ENCODE measurements at places on chromosomes 1 and 21.

- DNase-seq = no peak
Measured at GRCh38 chr1:3504151-3504821, 49.8 kb downstream of the ARHGEF16 start.

- no peak for DNase-seq
Measured at GRCh38 chr1:64173336-64173940, 30.0 kb upstream of the UBE2U start.

GRCh38 chr21:42164818-42165217, 54.1 kb upstream of the ABCG1 start:
- no peak for DNase-seq

GRCh38 chr1:77188770-77189169, 30.5 kb downstream of the PIGK start:
- DNase-seq = no peak

DNA sequence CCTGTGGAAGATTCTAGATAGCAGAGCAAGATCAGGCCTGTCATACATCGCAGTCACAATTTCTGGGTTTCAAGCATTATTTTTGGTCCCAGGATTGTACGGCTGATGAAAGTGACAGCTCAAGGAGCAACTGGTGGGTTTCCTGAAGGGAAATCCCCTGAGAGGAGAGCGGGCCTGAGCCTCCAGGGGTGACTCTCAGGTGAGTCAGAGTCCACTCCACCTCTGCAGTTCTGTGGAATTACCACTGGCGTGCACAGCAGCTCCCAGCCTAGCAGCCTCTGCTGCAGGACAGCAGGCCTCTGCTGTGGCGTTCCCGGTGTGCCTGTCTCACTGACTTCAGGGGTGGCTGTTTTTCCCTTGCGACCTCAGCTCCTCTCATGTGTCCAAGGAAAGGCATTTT, 24.4 kb downstream of the SLC66A1 start:
- no peak for DNase-seq

- no peak for DNase-seq
Measured at GRCh38 chr1:36390411-36390810, 4.7 kb upstream of the STK40 start.

DNA sequence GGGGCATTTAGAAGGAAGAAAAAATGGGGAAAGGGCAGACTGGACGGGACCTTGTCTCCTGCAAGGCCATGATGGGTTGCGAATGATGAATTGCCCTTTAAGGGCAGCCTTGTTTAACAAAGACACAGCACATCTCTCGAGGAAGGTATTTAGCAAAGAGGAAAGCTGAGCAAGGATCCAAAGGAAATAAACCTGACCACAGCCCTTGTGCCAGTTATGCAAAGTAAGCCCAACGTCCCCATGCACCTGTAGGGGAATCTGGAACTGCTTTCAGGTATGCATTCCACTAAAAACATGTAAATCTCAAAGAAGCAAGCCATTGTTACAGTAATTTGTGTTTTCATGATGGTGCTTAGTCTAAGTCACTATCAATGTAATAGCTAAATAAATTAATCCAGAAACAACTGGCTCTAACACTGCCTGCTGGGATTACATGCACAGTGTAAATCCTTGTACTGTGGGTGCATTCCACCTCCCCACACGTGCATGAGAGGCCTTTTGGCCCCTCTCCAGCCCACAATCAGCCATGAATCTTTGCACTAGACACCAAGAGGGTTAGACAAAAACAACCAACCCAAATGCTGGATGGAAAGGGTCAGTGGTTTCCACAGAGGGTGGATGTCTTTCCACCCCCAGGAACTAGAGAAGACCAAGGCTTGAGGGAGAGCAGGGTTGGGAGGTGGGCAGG, 228.8 kb upstream of the KAZN start:
- DNase-seq = no peak

- peak; percentile 24 for DNase-seq
Measured at GRCh38 chr1:161510477-161510876, 5.2 kb downstream of the FCGR2A start.

- DNase-seq = no peak
Measured at GRCh38 chr1:40183055-40183710, 22.0 kb downstream of the RLF start.

DNA sequence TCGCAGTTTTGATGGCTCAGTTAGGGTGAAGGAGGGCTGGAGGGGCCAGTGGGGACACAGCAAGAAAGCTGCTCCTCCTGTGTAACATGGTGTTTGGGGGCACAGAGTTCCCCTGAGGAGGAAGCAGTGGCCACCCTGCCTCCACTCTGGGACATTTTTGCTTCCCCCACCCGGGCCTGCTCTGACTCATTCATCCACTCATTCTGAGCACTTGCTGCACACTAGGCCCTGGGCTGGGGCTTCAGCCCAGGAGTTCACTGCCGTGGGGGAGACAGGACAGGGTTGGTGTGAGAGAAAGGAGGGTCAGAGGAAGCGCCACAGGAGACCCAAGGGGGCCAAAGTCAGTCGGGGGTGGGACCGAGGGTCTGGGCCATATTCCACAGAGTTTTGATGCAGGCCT, 41.4 kb upstream of the ACOT11 start:
- DNase-seq = no peak

GRCh38 chr1:114290341-114290740, 136.7 kb upstream of the SYT6 start:
- no peak for DNase-seq

- DNase-seq = no peak
Measured at GRCh38 chr1:61055110-61055614, 27.2 kb upstream of the NFIA start.

GRCh38 chr1:160062230-160062532, 7.8 kb downstream of the KCNJ10 start:
- no peak for DNase-seq

- no peak for DNase-seq
Measured at GRCh38 chr1:172928412-172928811, 122.3 kb downstream of the TNFSF18 start.

DNA sequence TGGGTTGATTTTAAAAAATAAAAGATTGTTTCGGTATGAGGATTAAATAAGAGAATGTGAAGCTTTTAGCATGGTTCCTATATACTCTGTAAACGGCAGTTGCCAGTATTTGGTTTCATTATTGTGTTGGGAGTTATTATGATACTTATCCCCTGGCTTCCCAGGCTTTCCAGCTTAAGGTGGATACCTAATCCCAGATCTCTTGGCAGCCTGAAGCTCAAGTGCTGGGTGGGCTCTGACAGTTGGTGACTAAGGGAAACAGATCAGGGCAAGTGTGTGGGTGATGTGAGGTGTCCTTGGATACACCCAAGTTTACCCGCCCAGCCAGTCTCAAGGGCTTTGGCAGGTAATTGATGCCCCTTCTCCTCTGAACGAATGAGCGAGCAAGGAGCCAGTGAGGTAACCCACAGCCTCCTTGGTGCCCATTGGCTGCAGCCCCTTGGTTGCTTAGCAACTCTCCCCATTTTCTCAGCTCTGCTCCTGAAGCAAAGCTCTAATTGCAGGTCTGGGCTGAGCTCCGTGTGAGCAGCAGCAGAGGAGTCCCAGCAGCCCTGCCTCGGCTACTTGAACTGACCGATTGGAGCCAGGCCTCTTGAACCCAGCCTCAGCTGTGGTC, 6.1 kb downstream of the IPO13 start:
- DNase-seq = no peak

GRCh38 chr1:204278958-204279357, 65.2 kb upstream of the GOLT1A start:
- DNase-seq = no peak

DNA sequence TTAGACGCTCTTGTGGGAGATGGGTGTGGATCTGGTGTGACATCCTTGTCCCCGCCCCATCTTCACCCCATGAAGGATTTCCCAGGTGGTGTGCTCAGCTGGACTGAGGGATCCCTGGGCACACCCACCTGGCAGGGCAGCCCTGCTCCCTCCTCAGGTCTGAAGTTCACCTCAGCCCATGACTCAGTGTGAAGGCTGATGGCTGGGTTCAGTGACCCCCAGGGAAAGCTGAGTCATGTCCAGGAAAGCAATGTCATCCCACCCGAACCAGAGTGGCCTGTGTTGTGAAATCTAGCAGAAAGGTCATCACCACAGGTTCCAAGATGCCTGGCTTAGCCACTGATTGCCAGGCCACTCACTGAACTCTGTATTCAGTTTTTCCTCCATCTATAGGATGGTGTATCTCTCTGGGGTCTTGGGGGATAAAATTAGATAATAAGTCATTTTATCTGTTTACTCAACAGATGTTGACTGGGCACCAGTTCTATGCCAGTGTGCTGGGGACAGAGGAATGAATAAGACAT, 97.7 kb upstream of the JUN start:
- no peak for DNase-seq

GRCh38 chr1:55481634-55482033, 266.5 kb upstream of the USP24 start:
- no peak for DNase-seq

DNA sequence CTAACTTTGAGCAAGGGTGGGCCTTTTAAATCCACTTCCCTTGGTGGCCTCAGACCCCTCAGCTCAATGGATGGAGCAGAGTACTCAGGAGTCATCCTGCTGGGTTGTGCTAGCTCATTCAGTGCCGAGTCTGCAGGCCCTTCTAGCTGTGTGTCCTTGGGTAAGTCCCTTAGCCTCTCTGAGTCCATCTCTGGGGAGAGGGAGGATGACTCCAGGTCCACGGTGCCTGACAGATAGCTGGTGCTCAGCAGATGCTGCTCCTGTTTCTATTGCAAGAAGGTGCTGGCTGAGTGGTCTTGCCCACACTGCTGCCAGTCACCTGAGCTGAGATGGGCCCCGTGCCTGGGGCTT, 11.0 kb downstream of the LDLRAP1 start:
- no peak for DNase-seq

DNA sequence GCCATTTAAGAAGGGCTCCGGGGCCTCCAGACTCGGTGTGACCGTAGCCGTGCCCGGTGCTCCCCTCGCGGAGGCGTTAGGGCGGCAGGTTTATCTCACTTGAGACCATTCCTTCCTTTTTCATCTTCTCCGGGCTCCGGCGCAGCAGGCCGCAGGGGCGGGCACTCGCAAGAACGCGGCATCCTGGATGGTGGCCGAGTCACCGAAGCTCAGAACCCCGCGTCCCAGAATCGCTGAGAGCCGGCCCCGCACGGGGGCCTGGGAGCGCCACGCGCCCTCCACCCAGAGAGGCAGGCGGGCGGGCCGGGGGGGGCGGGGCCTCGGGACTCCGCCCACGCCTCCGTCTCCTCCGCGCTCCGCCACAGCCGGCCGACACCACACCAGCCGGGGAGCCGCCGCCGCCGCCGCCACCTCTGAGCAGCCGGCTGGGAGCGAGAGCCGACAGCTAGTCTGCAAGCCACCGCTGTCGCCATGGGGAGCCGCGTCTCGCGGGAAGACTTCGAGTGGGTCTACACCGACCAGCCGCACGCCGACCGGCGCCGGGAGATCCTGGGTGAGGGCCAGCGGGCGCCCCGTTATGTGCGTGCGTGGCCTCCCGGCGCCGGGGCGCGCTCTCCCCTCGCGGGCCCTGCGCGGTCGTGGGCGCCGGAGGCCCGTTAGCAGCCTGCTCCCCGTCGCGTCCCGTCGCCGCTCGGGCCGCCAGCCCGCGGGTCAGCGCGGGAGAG, at the start of gene DEGS1:
Gene DEGS1 (plus strand): TSS at position 375 of the 725 bp plus-strand sequence. CDS start 97 bp downstream, at position 472.
- DNase-seq = peak; percentile 87

DNA sequence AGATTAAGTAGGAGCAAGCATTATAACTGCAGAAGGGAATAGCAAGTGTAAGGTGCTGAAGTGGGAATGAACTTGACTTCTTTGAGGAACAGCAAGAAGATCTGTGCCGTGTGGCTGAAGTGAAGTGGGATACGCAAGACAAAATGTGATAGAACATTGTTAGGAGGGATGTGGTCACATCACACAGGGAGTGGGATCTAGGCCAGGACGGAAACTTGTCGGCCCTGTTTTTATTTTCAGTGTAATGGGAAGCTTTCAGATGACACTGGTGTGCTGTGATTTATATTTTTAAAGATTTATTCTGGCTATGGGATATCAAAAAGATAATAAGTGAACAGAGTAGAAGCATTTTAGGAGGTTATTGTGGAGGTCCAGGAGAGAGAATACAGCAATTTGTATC, 116.4 kb downstream of the PLA2G4A start:
- no peak for DNase-seq

GRCh38 chr1:156657741-156658319, 15.9 kb downstream of the BCAN start:
- DNase-seq = no peak

- DNase-seq = no peak
Measured at GRCh38 chr1:220893701-220894024, 14.4 kb downstream of the HLX start.

GRCh38 chr1:34904236-34905097, 25.0 kb downstream of the DLGAP3 start:
- DNase-seq = no peak

GRCh38 chr1:8318436-8318835, 522 bp downstream of the SLC45A1 start:
- peak; percentile 17 for DNase-seq

GRCh38 chr1:111202707-111203623, 2.5 kb upstream of the DENND2D start:
- peak; percentile 22 for DNase-seq

DNA sequence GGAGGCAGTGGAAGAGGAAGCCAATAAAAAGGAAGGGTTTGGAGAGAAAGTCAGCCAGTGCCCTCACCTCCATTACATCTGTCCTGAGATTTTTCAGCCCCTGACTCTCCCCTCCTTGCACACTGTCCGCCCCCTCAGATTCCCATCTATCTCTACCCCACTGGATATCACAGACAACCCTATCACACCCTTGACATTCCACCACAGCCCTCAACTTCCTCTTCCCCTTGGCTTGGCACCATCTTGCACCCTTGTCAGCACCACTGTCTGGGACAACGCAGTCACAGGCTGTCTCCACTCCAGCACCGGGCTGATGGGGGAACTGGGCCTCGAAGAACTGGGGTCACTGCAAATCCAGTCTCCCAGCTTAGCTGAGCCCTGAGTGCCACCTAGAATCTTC, 14.2 kb upstream of the PLEKHA6 start:
- no peak for DNase-seq

DNA sequence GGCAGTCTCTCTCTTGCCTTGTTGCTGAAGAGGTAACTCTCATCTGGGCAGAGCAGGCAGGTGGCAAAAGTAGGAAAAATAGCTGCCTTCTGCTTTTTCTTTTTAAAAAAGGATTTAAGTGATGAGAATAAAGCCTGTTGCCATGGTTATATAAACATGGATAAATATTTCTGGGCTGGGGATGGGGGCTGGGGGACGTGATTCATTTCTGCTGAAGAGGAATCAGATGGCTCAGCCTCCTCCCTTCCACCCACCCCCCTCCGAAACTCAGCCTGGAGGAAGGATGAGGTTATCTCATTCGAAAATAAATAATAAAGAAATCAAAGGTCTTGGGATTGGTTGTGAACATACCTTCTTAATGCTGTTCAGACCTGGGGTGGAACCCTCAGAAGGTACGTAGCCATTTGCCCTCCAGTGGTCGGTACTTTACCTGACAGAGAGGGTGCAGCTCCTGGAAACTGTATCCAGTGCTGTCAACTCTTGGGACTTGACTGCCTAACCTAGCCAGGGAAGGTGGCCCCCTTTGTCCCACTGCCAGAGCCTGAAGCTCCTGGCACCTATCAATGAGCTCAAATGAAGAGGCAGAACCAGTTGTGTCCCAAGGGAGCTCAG, 3.8 kb upstream of the INKA2 start:
- peak; percentile 4 for DNase-seq

GRCh38 chr21:41564871-41565274, 56.9 kb upstream of the TMPRSS2 start:
- DNase-seq = no peak

GRCh38 chr1:59445040-59445439, 148.1 kb downstream of the FGGY start:
- no peak for DNase-seq

- DNase-seq = no peak
Measured at GRCh38 chr1:85245891-85246290, 13.6 kb downstream of the C1orf52 start.
